ENCODE measurements at places on chromosomes 5 and 9.

DNA sequence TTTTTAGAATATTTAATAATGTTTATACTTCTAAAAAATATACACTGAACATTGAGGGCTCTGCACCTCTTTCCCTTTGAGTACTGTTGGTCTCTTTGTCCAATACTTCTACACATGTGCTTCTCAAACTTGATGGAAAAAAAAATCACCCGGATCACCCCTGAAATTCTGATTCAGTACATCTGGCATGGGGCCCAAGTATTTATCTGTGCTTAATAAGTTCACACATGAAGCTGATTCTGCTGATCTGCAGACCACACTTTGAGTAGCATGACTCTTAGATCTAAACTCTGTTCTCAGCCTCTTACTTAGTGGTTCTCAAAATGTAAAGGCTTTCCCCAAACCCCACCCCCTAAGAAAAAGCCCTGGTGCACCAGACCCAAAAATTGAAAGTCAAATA lies 12.0 kb downstream of the RUSC2 start:
- DNase-seq: no peak

DNA sequence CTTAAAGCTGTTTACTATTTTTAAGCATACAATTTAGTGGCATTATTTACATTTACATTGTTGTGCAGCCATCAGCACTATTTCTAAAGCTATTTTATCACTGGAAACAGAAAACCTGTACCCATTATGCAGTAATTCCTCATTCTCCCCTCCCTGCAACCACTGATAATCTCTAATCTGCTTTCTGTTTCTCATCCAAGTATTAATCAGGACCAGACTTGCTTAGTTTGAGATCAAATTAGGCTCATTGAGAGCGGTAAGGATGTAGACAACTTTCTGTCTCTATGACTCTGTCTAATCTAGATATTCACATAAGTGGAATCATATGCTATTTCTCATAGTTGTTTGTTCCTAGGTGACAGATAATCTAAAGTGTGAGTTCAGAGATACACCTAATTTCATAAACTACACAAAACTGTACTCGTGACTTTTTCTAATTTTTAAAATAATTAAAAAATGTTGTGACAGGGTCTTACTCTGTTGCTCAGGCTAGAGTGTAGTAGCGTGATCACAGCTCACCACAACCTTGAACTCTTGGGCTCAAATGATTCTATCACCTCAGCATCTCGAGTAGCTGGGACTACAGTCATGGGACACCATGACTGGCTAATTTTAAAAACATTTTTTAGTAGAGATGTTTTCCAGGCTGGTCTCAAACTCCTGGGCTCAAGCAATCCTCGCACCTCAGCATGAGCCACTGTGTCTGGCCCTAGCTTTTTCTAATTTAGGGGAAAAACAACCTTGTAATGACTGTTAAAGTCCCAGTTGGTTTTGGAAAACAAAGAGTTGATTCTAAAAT lies 37.6 kb downstream of the BDP1 start:
- no peak for DNase-seq

DNA sequence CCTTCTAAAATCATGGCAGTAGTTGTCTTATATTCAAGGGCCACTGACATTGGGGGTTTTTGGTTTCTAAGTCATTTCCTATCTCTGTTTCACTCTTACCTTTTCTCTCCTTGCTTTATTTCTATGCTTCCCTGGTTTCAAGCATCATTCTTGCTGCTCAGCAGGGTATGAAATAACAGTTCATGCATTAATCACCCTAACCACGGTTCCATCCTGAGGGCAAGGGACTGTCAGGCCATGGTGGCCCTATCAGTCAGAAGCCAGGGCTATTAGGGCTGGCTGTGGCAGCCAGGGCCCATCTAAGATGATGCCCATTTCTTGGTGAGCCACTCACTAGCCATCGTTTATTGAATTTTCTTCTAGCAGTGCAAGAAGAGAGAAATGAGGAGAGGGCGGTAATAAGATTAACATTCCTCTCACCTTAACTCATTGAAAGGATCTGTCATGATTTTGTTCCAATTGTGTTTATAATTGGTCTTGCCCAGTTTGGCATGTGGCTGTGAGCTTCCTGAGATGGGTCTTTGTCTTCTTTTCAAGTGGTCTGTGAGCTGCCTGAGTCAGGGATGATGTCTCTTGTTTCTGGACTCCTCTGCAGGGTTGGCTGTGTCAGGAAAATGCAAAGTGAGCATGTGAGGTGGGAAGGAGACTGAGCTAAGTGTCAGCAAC lies 45.2 kb downstream of the CYSTM1 start:
- no peak for DNase-seq

DNA sequence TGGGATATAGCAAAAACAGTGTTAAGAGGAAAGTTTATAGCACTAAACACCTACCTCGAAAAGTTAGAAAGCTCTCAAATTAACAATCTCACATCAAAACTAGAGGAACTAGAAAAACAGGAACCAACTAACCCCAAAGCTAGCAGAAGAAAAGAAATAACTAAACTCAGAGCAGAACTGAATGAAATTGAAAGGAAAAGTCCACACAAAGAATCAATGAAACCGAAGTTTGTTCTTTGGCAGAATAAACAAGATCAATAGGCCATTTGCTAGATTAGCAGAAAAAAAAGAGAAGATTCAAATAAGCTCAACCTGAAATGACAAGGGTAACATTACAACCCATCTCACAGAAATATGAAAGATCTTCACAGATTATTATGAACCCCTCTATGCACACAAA lies 234.8 kb upstream of the ISL1 start:
- no peak for DNase-seq

- no peak for DNase-seq
Observed at GRCh38 chr5:94254214-94254613, 364.2 kb downstream of the KIAA0825 start.

DNA sequence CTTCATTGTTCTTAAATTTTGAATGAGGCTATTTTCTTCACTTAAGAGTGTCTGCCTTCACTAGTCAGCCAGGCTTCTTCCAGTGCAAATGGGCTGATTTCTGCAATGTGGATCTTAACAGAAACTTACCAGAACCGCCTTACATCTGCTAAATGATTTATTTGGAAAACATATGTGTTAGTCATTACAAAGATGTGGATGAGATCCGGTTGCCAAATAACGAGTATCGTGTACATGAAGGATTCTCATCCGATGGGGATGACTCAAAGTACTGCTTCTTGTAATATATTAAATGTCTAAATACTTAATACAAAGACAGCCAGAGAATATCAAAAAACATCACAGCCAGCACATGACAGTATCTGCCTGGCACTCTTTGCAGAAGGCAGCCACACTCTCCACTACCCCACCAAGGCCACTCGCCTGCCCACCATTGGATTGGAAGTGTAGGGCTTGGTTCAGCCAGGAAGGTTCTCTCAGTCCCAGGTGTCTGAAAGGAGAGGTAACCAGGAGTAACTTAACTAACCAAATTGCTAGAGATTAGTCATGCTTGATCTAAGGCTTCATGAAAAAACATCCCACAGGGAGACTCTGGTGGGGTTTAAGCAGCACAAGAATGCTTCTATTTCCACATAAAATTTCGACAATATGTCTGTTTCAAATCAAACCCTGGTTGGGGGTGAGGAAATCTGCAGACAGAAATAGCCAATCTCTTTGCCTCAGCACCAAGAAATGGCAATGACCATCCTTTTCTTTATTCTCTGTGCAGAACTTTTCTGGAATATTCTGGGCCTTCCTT lies 174.8 kb downstream of the GADD45G start:
- DNase-seq: no peak

DNA sequence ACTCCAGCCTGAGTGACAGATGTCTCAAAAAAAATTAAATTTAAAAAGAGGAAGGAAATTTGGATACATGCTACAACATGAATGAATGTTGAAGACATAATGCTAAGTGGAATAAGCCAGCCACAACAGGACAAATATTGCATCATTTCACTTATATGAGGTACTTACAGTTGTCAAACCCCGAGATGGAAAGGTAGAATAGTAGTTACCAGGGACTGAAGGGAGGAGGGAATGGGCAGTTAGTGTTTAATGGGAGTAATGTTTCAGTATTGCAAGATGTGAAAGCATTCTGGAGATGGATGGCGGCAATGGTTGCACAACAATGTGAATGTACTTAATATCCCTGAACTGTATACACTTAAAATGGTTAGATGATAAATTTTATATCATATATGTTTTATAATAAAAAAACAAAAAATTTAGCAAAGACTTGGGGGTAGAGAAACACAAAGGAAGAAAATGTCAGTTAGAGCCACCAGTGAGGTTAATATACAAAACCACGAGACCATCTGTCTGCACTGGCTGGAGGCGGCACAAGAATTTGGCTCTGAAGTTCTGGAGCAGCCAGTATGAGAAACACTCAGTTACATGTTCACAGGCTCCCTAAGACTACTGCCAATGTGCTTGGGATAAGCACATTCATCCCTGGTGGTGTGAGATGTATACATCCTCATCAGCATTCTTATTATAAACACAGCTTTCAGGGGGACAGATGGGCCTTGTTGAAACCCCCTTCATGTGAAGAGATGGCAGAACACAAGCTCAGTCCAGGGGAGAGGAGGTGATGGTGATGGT lies 37.0 kb upstream of the RPS23 start:
- peak; percentile 0 for DNase-seq

GRCh38 chr9:104833696-104834095 lies 69.8 kb downstream of the NIPSNAP3B start:
- no peak for DNase-seq

GRCh38 chr5:115810761-115811160 lies 5.7 kb downstream of the CDO1 start:
- DNase-seq: no peak

GRCh38 chr5:116763987-116764866 lies 189.6 kb upstream of the SEMA6A start:
- no peak for DNase-seq

- no peak for DNase-seq
Observed at GRCh38 chr5:68066277-68066955, 149.1 kb upstream of the PIK3R1 start.

DNA sequence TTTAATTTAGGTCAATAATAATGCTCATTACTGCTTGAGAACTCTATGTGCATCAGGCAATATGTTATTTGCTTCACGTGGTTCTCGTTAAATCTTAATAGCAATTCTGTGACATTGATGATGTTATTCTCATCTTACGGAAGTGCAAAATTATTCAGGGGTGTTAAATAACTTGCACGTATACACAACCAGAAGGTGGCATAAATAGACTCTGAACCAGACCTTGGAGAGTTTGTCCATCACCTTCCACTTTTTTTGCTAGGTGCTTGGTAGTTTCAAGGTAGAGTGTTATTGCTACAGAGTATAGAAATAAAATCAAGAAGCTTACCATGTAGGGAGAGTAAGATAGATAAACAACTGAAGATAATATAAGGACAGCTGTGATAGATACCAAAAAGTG lies 23.6 kb upstream of the TNFAIP8 start:
- no peak for DNase-seq

DNA sequence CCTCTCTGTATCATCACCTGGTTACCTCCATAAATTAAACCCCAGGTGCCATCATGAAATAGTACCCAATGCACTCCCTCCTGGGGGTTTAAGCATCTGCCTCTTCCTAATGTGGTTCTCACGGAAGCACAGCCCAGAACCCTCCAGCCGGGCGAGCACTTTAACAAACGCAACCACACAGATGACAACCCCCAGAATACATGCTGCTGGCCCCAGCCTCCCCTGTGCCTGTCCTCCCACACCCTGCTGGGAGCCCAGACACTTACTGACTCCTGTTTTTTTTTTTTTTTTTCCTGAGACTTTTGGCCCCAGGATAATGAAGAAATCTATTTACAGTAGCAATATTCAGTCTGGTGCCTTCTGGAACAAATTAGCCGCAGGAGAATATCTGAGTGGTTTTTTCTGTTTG lies 50.0 kb upstream of the COL5A1 start:
- DNase-seq: no peak

DNA sequence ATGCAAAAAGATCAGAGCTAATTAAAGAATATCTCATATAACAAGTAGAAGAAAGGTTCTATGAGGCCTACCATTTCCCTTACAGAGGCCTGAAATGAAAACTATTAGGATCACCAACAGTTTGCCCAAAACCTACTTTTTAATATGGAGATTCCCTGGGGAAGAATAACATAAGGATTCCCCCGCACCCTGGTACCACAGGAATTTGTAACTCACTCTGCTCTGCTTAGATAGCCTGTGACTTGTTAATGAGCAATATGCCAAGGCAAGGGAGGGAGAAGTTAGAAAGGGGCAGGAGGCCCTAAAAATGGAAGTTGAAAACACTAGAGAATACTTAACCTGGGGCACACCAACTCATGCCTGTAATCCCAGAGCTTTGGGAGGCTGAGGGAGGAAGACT lies 107.0 kb downstream of the CDH6 start:
- DNase-seq: no peak

DNA sequence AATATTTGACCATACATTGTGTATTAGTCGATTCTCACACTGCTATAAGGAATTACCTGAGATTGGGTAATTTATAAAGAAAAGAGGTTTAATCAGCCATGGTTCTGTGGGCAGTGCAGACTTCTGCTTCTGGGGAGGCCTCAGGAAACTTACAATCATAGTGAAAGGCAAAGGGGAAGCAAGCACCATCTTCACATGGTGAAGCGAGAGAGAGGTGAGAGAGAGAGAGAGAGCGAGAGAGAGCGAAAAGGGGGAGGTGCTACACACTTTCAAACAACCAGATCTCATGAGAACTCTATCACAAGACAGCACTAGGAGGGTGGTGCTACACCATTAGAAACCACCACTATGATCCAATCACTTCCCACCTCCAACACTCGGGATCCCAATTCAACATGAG lies 4.1 kb upstream of the GRAMD2B start:
- no peak for DNase-seq

- DNase-seq: no peak
Observed at GRCh38 chr9:68896486-68896885, 117.4 kb downstream of the PRKACG start.

DNA sequence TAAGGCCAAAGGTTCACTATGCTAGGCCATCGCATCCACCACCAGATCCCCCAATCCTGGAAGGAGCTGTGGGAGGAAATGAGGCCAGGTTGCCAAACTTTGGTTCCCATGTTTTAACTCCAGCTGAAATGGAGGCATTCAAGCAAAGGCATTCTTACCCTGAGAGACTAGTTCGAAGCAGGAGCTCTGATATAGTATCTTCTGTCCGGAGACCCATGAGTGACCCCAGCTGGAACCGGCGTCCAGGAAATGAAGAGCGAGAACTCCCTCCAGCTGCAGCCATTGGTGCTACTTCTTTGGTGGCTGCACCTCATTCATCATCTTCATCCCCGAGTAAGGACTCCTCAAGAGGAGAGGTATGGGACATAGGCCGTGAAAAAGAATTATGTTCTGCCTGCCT lies 75.6 kb downstream of the GAPVD1 start:
- no peak for DNase-seq

GRCh38 chr5:54243483-54244080 lies 66.8 kb downstream of the ARL15 start:
- DNase-seq: peak; percentile 34

DNA sequence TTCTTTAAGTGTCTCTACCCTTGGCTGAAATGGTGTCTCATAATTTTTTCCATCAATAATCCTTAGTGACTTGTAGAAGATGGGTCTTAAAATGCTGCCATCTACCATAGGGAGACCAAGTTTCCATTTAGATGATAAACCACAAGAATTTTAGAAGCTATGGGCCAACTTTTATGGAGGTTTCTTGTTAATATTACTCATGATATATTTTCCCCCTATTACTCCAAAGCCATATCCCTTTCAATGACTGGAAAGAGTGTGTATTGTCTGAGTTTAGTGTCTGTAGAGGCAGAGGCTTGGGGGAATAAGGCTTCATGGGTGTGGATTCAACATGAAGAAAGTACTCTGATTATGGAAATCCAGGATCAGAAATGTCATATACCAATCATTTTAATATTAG lies 507.3 kb upstream of the TNC start:
- no peak for DNase-seq
